ENCODE measurements at places on chromosomes 2 and 18.

DNA sequence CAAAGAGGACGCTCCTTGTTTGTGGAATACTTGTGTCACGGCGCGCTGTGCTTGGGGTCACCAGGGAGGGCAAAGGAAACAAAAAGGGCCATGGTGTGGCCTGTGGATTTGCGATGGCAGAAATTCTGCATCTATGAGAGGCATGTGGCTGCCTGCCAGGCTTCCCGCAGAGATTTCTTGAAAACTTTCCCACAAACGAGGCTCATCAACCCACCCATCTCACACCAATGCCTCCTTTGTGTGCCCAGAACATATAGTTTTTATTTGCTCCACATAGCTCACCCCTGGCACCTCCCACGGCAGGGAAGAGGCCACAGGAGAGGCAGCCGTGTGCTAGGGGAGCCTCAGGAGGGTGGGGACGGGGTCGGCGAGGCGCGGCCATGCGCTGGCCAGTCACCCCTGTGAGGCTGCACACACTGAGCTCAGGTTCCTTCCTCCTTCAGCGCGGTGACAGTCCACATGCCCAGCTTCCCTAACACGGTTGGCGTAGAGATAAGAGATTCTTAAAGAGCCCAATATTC, 100.3 kb downstream of the MBP start:
- no peak for DNase-seq

DNA sequence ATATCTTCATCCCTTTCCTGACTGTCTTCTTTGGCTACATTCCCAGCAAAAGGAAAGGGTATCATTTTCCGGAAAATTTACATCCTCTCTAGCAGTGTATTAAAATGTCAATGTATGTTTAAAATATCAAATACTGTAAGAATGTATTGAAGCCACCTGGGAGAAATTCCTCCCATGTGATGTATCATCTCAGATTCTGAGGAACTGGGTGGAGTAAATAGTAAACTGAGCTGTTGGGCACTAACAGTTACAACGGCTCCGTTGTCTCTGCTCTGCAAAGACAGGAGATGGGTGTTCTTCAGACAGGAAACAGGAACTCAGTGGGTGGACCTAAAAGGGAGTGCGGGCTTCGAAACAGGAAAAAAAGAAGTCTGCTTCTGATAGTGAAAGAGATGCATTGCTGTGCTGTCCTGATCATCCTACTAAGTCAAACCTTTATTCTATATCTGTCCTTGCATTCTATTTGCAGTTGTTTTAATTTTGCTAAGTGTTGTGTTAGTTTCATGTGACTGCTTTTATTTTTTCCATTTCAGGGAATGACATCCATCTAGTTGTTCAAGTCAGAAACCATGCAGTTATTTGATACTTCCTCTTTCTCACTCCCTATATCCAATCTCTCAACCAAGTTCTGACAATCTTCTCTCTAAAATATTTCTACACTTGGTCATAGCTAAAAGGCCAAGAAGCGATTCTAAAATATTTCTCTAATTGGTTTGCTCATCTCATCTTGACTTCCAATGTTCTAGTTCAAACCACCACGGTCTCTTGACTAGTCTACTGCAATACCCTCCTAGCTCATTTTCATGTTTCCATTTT, 19.4 kb downstream of the DOK1 start:
- DNase-seq = no peak

GRCh38 chr18:21389903-21390302, 147.9 kb downstream of the GREB1L start:
- no peak for DNase-seq

GRCh38 chr2:238242731-238243495, 3.1 kb upstream of the HES6 start:
- peak; percentile 57 for DNase-seq

DNA sequence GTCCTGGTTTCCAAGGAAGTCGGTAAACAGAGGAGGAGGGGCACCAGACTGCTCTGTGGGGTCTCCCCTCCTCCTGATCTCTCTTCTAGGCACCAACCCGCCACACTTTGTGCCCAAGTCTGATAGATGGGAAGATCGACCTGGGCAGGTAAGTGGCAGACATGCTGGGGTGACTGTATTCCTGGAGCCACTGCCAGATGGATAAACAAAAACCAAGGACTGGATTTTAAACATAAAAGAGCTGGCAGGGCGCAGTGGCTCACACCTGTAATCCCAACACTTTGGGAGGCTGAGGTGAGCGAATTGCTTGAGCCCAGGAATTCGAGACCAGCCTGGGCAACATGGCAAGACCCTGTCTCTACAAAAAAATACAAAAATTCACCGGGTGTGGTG, 181.2 kb downstream of the ANAPC1 start:
- DNase-seq = no peak

DNA sequence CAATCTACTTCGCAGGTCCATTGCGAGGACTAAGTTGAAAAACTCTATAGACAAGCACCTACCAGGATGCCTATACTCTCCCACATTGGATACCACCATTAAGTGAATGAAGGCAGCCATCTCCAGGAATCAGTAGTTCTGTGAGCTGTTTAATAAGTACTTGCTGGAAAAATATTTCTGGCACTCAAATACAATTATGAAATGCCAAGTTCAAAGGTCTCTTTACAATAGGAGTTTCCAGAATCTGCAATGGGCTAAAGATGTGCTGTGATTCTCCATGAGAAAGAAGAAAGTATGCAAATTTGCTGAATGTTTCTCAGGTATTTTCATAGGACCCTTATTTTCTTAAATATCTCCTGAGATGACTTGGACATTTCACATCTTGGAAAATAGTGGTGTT, 103.0 kb downstream of the AP1S3 start:
- DNase-seq = no peak

GRCh38 chr2:32626639-32627221, 1.1 kb upstream of the TTC27 start:
- DNase-seq = no peak

DNA sequence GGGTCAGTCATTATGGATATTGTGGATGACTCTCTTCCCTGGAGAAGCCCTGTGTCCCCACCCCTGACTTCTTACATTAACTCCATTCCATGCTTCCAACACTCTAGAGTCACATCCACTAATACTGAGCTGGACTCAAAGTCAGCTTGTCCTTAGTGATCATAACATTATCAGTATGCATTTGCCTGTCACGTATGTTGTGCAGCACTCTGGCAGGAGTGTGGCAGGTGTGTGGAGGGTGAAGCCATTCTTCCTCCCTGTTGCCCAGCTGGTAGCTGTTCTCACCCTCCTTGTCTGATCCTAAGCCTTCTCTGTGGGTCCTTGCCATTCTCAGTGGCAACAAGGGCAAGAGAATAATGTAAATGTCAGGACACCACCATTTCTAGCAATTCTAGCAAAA, 334.1 kb upstream of the RAB6C start:
- DNase-seq = no peak

DNA sequence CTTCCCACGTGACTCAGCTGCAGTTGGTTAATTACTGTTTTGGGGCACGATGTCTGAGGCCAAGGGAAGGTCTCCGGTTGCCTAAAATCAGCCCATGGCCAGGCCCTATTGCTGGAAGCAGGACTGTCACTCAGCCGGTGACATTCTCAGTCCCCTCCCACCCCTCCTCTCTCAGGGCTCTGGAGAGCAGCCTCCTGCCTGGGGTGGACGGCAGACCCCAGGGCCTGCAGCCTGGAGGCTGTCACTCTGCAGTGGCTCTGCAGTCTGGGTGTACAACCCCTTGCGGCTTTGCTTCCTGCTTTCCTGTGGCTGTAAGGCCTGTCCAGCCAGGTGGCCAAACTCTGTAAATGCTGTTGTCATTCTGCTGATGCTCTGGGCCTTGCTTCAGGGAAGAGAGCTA, 32.8 kb downstream of the ZBTB7C start:
- no peak for DNase-seq

- DNase-seq = no peak
Measured at GRCh38 chr2:47133046-47133445, 22.1 kb downstream of the STPG4 start.

DNA sequence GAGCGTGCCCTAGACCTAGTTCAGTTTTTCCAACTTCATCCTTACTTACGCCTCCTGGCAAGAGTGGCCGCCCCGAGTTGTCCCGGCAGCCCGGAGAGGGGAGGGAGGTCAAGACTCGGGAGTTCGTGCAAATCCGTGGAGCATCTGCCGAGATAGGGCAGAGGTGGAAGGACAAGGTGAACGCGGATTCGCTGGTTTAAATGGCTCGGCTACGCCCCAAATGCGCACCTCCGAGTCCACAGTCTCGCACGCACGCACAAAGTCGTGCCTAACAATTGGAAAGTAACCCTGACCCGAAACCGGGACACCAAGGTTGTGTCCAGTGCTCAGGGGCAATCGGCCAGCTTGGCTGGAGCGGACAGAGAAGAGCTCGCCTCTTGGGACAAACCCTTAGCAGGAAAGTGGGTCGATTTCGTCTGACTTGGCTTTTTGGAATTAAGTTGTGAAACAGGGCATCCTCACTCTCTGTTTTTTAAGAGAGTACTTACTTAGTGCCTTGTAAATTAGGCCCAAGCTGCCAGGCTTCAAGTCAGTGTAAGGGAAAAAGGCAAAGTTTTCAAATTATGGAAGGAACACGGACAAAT, 726 bp upstream of the SS18 start:
- no peak for DNase-seq

- no peak for DNase-seq
Measured at GRCh38 chr2:9231291-9232165, 24.9 kb downstream of the ASAP2 start.

GRCh38 chr2:67965246-67965645, 97.6 kb downstream of the C1D start:
- DNase-seq = no peak

DNA sequence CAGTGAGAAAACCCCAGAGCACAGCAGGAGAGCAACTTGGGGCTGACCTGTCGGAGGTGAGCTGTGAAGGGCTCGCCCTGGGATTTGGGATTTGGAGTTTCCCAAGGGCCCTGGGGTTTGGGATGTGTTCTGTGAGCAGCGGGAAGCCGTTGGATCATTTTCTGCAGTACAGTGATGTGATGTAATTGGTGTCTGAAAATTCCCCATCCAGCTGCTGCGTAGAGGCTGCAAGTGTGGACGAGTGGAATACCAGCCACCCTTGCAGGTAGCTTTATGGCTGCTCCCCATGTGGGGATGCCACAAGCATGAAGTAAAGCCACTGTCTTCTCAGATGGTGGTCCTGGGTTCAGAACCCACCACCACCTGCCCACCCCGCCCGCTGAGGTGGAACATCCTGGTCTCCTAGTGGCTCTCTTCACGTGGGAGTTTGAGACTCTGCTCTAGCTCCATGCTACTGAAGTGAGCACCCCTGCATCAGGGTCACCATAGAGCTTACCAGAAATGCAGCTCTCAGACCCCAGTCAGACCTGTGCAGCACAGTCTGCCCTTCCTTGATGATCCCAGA, 15.0 kb downstream of the IMPA2 start:
- DNase-seq = no peak

DNA sequence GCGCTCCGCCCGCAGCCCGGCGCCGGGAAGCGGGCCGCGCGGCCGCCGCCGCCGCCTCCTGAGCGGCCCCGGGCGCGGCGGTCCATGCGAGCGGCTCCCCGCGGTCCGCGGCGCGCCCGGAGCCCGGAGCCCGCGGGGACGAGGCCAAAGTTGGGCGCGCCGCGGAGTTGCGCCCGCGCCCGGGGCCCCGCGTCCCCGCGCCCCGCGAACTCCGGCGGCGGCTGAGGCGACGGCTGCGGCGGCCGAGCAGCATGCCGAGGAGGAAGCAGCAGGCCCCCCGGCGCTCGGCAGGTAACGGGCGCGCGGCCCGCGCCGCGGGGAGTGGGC, 992 bp downstream of the TSHZ1 start:
- no peak for DNase-seq

DNA sequence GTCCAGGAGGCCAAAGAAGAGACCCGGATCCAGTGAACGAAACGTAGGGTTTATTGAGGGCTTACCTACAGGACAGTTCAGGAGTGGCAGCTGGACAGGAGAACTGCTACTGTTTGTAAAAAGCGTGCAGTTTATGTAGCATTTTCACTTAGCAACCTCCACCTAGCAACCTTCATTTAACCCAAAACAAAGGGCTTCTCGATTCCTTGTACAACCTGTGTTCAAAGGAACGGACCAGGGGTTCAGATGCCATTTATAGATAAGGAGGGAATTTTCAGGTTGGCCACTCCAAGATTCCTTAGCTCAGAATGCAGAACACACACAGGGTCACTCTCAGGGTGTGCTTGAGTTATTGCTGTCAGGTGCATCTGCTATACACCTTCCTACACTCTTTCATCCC, 65.1 kb upstream of the YWHAQ start:
- no peak for DNase-seq

DNA sequence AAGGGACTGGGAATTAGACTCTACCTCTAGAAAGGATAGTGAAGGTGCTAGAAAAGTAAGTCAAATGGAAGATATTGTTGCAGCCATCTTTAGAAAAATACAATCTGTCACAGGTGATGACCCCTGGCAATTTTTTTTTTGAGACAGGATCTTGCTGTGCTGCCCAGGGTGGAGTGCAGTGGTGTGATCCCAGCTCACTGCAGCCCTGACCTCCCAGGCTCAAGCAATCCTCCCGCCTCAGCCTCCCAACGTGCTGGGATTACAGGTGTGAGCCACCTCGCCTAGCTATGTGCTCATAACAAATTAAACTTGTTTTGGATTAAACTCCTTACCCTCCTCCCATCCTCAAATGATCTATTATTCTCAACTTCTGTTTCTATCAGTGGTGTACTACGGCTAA, 3.8 kb upstream of the GIGYF2 start:
- no peak for DNase-seq

DNA sequence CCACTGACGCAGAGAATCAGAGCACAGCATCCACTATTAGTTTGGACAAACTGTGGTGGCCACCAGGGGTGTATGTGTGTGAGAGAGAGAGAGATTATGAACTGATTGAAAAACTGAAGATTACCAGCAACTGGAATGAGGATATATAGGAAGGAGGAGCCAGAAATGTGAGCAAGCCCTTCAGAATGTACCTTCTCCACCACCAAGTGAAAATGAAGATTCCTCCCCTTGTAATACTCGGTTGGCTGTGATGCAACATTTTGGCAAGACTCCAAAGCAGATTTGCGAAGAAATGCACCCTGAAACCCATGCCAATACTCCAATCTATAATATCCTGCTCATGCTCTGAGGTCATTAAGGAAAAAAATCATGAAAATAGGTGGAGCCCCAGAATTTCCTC, 121.2 kb upstream of the SLC35G4 start:
- no peak for DNase-seq

GRCh38 chr2:167438206-167438605, 549.9 kb downstream of the XIRP2 start:
- no peak for DNase-seq

- DNase-seq = no peak
Measured at GRCh38 chr18:46408334-46408987, 248.6 kb downstream of the LOXHD1 start.

GRCh38 chr2:61254536-61254935, 92.5 kb downstream of the C2orf74 start:
- DNase-seq = no peak
